Activated gamma-delta T cell treated with anti-CD3 and anti-CD28 coated beads, Interleukin-2, amount 50 U/mL, for 16 hours (primary cell): ENCODE measurements at places on chromosomes 11 and 22.

- DNase-seq, result no peak
Measured at GRCh38 chr11:25899617-25900160, 432.2 kb upstream of the ANO3 start.

- no peak for DNase-seq
Measured at GRCh38 chr11:117374316-117375055, 46.8 kb downstream of the CEP164 start.

GRCh38 chr11:34513682-34514449 lies at the start of gene ELF5:
Gene ELF5 (minus strand): TSS chr11:34513794. CDS start chr11:34505749, 8,045 bp downstream.
- DNase-seq, result no peak

- DNase-seq, result no peak
Measured at GRCh38 chr11:67664696-67665540, 9.5 kb downstream of the ALDH3B2 start.

DNA sequence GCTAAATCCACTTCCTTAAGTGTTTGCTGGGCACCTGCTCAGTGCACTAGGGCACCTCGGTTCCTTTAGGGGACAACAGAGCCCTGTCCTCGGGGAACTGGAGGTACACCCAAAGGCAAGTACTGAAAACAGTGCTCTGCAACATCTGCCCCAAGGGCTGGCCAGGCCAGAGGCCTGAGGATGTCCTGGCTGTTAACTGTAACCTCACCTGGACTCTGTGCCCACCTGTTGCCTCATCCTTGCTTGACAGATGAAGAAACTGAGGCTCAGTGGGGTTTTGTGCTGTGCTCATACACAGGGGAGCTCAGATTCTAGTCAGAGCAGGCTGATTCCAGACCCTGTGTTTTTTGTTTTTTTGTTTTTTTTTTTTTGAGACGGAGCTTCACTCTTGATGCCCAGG lies 2.6 kb downstream of the SEC14L4 start:
- DNase-seq, result no peak

DNA sequence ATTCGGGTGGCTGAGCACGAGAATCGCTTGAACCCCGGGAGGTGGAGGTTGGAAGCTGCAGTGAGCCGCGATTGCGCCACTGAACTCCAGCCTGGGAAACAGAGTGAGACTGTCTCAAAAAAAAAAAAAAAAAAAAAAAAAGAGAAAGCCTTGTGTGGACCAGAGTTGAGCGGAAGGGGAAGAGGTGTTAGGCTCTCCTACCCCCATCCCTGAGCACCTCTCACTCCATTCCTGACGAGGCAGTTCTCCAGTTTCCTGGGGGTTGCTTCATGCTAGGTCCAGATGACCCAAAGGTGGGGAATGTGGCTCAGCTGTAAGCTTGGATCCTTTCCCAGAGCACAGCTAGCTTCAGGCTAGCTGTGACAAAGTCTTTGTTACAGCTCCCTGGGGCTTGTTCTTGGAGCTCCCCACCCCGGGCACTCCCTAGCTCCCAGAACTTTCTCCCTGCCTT lies 8.8 kb upstream of the DNAL4 start:
- DNase-seq, result no peak

DNA sequence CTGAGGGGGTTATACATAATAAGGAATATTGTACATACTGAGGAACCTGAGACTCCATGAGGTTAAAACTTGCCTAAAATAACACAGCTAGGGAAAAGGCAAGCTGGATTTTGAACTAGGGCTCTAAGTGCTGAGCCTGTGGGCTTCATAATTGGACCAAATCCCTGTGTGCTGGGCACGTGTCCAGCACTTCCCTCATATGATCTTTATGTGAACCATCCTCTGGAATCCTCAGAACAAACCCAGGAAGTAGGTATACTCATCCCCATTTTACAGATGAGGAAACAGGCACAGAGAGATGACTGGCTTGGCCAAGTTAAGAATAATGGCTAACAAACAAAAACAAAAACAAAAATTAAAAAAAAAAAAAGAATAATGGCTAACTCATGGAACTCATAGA lies 14.9 kb downstream of the RTN4RL2 start:
- DNase-seq, result no peak

DNA sequence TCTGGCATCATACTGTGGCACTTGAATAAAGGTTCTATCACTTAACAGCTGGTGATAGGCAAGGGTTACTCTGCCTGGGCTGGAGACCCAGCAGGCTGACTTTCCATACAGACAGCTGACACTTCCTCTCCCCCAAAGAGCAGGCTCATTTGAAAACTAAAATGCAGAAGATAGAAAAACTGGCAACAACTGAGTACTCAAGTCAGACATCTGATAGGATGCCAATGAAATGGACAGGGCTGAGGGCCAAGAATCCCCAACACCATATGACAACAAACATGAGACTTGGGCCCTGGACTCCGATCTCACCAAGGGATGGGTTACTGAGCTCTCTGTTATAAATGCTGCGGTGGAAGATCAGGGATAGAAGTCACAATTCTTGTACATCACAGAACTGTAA lies 237.2 kb downstream of the LRRC4C start:
- DNase-seq, result no peak

DNA sequence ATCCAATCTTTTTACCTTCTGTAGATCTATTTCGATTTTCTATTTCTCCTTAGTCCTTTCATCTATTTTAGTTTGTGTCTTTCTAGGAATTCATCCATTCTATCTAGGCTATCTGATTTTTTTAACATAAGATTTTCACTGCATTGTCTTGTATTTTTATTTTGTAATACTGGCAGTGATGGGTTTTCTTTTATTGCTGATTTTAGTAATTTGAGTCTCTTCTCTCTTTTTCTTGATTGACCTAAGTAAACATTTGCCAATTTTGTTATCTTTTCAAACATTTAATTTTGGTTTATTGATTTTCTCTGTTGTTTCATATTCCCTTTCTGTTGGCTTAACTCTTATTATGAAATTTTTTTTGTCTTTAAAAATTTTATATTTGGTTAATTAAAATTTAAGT lies 107.4 kb upstream of the SERPIND1 start:
- DNase-seq, result no peak

DNA sequence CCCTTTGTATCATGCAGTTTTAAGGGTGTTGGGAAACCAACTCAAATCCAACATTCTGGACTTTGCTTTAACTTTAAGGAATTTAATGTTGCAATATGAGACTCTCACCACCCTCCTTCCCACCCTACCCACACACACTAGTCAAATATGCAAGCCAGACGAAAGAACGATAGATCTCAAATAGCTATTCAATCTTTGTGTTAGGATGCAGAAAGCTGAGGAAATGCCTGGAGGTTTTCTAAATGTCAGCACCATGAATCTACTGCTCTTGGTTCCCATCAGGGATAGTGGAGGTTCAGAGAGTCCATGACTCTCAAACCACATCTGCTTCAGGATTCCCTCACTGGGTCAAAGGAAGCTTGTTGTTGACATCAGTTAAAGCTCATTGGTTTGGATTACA lies 33.7 kb downstream of the EXPH5 start:
- DNase-seq, result no peak

DNA sequence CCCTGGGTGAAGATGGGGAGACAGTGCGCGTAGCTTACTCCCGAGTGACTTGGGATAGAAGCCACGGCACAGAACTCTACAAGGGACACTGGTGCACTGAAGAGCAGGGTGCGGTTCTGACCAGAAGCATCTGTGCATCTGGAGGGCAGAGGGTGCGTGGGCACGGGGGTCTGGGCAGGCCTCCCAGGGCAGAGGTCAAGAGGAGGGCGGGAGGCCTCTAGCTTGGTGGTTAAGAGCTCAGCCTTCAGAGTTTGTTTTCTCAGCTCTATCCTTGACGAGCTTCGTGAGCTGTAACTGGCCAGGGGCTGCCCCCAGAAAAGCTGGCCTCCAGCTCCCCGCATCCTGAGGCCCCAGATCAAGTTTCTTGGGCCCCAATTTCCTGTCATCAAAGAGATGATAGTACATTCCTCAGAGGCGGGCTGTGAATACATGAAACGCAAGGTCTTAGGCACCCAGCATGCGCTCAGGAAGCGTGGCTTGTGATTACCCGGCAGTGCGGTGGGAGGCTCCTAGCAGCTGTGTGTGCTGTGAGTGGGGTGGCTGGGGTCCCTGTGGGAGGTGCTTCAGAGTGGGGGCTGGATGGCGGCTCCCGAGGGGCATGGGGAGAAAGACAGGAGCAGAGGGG lies 6.0 kb upstream of the BID start:
- DNase-seq, result no peak

- no peak for DNase-seq
Measured at GRCh38 chr11:101915791-101916291, 481 bp downstream of the ANGPTL5 start.
